ENCODE measurements at places on chromosomes 6 and 20.

DNA sequence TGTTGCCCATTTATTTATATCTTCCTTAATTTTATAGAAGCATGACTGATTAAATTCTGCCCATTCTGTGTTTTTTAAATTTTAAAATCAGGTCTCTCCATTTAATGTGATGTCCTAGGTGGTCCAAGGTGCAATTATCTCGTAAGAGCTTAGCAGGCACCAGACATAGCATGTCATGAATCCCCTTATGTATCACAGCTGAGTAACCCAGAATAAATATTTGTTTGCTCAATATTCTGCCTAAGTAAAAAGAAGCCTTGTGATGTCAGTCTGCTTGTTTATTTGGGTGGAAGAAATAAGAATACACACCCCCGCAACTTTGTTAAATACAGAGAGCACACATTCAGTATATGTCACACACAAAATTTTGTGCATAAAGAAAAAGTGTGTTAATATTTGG, 211.3 kb downstream of the FARS2 start:
- no peaks in the 10 kb centered on the region for H3K4me1 ChIP-seq
- no peak overlapping the region for H3K27ac ChIP-seq
- no peak for DNase-seq
- H3K4me3 ChIP-seq: no peak overlapping the region
- H3K27me3 ChIP-seq: no peaks in the 10 kb centered on the region

DNA sequence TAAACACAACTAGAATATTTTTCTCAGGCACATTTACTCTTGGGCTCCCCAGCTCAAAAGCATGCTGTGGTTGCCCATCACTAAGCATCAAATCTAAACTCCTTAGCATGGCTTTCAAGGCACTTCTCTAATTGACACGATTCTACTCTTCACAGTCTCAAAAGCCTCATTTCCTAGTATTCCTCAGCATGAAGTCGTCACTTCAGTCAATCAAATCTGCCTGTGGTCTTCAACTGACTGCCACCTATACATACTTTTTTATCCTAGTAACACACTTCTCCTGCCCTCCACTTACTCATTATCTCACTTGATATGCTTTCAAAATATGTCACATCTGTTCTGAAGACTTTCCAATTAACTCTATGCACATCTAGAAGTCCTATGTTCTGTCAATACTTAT, 110.3 kb downstream of the TBC1D32 start:
- no peak overlapping the region for H3K27ac ChIP-seq
- no peaks in the 10 kb centered on the region for H3K4me1 ChIP-seq
- H3K36me3 ChIP-seq: no peaks in the 10 kb centered on the region
- no peaks in the 10 kb centered on the region for H3K27me3 ChIP-seq

DNA sequence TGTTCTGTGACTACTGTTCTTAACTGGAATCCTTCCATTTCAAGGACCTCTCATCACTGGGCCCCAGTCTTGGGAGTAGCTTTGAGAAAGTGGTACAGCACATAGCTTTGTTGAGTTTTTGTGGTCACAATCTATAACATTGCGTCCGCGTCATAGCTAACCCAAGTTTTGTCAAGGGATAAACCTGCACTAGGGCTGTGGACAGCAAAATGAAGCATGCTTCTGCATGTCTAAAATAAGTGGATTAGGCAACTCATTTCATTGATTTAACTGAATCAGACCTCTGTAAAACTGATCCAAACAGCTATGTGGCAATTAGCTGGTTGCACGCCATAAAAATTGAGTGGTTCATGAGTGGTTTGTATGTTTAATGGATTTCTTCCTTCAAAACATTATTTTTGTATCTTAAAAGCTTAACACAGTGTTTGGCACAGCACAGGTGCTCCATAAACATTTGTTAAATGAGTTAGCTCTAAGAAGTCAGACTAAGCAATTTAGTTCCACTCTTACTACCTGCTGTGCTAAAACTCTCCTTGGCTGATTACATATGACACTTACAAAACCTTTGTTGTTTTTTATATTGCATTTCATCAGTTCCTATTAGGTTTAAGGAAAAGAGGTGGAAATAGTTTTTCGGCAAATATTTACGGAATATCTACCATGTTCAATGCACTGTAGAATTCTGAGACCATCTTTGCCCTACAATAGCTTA, 160.3 kb upstream of the ATXN1 start:
- no peak for DNase-seq
- H3K4me3 ChIP-seq: no peak overlapping the region
- no peaks in the 10 kb centered on the region for H3K27me3 ChIP-seq
- no peak overlapping the region for H3K27ac ChIP-seq
- H3K4me1 ChIP-seq: no peaks in the 10 kb centered on the region
- no peaks in the 10 kb centered on the region for H3K36me3 ChIP-seq

GRCh38 chr20:54343634-54344033, 131.8 kb upstream of the DOK5 start:
- peaks cover 5% of the 10 kb centered on the region for H3K4me1 ChIP-seq
- DNase-seq: no peak
- no peak overlapping the region for H3K4me3 ChIP-seq

GRCh38 chr6:150196942-150197745, 54.3 kb downstream of the PPP1R14C start:
- H3K27ac ChIP-seq: no peak overlapping the region
- no peaks in the 10 kb centered on the region for H3K4me1 ChIP-seq
- H3K27me3 ChIP-seq: no peaks in the 10 kb centered on the region
- H3K4me3 ChIP-seq: no peak overlapping the region

DNA sequence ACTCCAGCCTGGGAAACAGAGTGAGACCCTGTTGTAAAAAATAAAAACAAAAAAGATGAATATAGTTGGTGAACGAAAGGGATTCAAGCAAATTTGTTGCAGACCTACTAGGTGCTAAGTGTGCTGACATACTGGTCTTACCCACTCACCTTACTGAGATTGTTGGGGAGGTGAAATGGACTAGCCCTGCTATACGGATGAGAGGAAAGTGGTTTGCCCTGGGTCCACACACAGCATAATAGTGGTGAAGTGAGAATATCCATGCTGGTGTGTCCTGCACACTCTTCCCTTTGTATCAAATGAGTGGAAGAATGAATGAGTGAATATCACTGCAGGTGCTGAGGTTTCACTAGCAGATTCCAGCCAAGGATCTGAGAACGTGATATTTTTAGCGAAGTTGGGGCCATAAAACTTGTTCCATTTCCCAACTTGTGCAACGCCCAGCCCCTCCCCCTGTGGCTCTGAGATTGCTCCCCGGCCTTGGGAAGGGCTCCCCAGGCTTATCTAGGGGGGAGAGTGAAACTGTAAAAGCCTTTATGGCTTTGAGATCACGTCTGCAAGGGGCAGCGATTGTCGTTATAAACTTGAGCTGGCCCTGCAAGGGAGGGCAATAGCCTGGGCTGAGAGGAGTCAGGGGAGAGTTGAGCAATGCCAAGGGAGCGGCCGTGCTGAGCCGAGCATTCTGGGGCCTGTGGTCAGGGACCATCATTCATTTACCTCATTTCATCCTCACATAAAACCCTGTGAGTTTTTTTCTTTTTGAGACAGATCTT, 33.2 kb upstream of the TTPAL start:
- no peaks in the 10 kb centered on the region for H3K36me3 ChIP-seq
- H3K27me3 ChIP-seq: no peaks in the 10 kb centered on the region
- H3K27ac ChIP-seq: no peak overlapping the region
- no peak overlapping the region for H3K4me3 ChIP-seq
- H3K4me1 ChIP-seq: no peaks in the 10 kb centered on the region

DNA sequence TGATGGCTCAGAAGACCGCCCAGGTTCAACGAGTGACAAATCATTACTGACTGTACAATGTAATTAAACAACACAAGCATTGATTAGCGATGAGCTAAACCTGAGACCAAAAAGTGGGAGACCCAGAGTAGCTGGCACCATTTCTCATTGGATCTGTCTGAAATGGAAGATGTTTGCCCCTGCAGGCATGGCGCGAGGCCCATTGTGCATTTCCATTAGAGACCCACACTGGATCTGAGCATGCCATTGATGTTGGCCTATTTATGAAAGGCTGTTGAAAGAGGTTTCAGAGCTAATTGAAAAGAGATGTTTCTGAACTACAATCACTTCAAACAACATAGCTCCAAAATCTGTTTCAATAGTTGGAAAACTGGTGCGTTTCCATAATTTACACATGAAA, 196.7 kb downstream of the TFAP2B start:
- no peaks in the 10 kb centered on the region for H3K27me3 ChIP-seq
- no peaks in the 10 kb centered on the region for H3K4me1 ChIP-seq
- DNase-seq: no peak
- H3K4me3 ChIP-seq: no peak overlapping the region
- no peaks in the 10 kb centered on the region for H3K36me3 ChIP-seq

- DNase-seq: peak; percentile 37
- H3K4me1 ChIP-seq: peaks cover 2% of the 10 kb centered on the region
- no peaks in the 10 kb centered on the region for H3K36me3 ChIP-seq
- H3K27me3 ChIP-seq: no peaks in the 10 kb centered on the region
- H3K4me3 ChIP-seq: no peak overlapping the region
These were observed 93.8 kb upstream of the MARCKS start for GRCh38 chr6:113763311-113763766.

- peaks cover 22% of the 10 kb centered on the region for H3K4me1 ChIP-seq
- H3K4me3 ChIP-seq: no peak overlapping the region
- peak; percentile 67 for DNase-seq
- H3K27ac ChIP-seq: no peak overlapping the region
- H3K36me3 ChIP-seq: no peaks in the 10 kb centered on the region
These were observed 142.6 kb upstream of the ZNF217 start for GRCh38 chr20:53736122-53736756.

GRCh38 chr6:106037060-106037459, 49.1 kb upstream of the PRDM1 start:
- H3K4me3 ChIP-seq: no peak overlapping the region
- peak overlapping the region; percentile 81 for H3K27ac ChIP-seq
- DNase-seq: peak; percentile 82
- H3K36me3 ChIP-seq: no peaks in the 10 kb centered on the region
